CD4-positive, alpha-beta T cell treated with Interleukin-15 for 1 hour (primary cell): ENCODE measurements at places on chromosomes 5 and 9.

DNA sequence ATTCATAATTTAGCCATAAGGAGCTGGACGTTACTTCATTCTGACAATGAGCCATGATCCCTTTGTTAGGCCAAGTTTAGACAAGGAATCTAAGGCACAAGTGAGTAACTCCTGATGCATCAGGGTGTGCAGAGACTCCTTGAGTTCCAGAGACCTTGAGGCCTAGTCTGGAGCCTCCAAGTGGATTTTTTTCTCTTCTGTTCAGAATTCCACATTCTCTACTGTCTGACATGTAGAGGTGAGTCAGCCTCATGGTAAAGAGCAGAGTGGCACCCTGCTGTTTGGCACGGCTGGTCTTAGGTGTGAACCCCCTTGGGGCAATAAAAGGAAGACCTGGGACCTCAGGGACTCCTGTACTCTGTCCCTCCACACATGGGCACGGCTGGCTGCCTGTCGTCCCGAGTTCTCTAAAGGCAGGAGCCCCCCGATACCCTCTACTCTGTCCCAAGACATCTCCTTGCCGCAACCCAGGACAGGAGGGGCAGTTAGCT lies 22.0 kb upstream of the TGFBI start:
- no peak for DNase-seq

DNA sequence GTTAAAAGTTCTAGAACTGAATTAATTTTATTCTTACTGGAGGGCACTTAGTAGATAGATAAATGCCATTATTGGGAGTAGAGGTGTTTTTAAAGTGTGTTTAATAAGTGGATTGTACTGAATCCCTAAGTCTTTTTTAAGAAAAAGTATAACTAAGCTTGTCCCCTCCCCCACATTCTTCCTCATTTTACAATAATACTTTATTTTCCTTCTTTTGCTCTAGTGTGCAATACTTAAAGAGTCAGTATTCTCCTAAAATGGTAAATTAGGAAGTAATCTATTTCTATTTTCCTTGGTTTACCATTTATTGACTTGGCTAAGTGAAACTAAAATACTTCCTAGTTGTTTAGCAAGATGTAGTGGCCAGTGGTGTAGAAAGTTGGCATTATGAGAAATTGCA lies 11.6 kb downstream of the UBLCP1 start:
- DNase-seq: no peak

GRCh38 chr9:134419684-134420076 lies 93.4 kb downstream of the RXRA start:
- DNase-seq: no peak

DNA sequence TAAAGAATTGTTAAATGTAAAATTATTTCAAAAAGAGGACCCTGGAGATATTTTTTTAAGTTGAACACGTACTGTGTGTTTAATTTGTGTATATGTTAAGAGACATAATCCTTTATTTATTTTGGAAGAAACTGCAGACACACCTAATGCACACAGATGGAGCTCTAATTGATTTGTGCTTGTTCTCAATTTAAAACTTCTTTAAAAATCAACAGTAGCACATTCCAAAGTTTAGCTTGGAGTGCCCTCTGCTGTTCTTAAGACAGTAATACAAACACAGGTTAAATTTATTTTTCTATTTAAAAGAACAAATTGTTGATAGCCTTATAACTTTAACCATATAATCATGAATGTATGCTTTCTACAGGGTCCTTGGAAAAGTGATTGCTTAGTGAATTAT lies 277.6 kb upstream of the ADAMTS16 start:
- no peak for DNase-seq

GRCh38 chr9:136107155-136107952 lies 11.3 kb downstream of the TMEM250 start:
- DNase-seq: peak; percentile 47

GRCh38 chr5:42759456-42759855 lies 2.8 kb downstream of the CCDC152 start:
- DNase-seq: no peak

DNA sequence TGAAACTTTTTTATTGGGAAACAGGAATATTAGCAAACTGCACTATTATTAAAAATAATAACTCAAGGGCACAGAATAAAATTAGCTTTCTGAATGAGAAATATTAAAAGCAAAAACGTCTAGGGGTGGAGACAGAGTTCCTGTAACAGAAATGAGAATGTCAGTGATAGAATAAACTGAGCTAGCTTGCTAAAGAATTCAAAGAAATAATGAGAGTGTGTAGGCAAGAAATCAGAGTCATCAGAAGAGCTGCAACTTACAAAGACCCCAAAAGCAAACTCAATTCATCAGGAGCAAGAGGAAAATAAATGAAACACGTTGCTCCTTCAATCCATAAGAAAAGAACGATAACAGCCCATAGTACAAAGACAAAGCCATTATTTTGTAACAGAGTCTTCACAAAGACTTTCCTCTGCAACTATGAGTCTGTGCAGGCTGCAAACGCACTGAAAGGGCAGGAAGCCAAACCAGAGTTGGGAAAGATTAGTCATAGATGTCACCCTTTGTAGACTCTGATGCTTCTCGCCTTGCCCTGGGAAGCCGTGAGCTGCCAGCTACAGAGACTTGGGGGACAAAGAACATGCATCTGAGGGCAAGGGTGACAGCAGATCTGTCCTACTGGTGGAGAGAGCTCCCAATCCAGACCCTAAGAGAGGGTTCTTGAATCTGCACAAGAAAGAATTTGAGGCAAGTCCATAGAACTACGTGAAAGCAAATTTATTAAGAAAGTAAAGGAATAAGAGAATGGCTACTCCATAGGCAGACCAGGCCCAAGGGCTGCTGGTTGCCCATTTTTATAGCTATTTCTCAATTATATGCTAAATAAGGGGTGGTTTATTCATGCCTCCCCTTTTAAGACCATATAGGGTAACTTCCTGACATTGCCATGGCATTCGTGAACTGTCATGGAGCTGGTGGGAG lies 40.8 kb downstream of the SHC3 start:
- DNase-seq: no peak

DNA sequence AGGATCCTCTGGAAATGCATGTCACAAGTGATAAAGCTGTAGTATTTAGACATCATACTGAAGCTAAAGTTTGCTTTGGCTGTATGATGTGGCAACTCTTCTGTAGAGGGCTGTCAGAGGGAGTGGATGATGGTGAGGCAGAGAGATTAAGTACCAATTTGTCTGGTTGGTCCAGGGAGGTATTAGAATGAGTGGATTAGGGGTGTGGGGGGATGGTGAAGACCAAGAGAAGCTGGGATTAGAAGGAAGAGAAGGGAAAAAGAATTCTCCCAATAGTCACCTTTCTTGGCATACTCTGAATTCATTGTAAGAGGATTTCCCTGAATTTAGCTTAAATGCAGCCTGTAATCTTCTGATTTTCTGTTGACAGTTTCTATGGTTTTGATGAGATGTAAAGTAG lies 3.6 kb downstream of the PCDHAC2 start:
- no peak for DNase-seq

DNA sequence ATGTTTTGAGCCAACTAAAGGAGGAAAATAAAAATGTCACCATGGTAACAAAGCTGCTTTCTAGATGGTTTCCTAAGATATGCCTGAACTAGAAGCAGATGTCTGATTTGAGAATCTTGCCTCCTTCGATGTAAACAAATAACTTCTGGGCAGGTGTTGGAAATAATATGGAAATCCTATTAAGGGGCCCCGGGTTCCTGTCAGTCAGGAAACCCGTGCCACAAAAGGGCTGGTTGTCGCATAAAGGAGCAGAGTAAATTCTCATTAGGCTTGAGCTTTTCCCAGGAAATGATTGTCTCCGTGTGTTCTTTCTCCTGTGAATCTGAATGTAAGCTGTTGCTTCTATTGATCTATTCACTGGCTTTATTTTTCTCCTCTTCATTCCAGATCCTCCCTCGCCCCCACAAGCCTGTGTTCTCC lies 90.8 kb downstream of the TLE4 start:
- DNase-seq: no peak

- no peak for DNase-seq
These were observed 198.9 kb upstream of the SGCD start for GRCh38 chr5:156128026-156128425.

GRCh38 chr5:157113002-157113401 lies 4.2 kb upstream of the HAVCR2 start:
- peak; percentile 42 for DNase-seq

- DNase-seq: no peak
These were observed 1273.0 kb downstream of the EFNA5 start for GRCh38 chr5:106397700-106398099.

- no peak for DNase-seq
These were observed 19.0 kb downstream of the RICTOR start for GRCh38 chr5:39055027-39055767.

- no peak for DNase-seq
These were observed 376.9 kb downstream of the DTWD2 start for GRCh38 chr5:118611332-118611945.

DNA sequence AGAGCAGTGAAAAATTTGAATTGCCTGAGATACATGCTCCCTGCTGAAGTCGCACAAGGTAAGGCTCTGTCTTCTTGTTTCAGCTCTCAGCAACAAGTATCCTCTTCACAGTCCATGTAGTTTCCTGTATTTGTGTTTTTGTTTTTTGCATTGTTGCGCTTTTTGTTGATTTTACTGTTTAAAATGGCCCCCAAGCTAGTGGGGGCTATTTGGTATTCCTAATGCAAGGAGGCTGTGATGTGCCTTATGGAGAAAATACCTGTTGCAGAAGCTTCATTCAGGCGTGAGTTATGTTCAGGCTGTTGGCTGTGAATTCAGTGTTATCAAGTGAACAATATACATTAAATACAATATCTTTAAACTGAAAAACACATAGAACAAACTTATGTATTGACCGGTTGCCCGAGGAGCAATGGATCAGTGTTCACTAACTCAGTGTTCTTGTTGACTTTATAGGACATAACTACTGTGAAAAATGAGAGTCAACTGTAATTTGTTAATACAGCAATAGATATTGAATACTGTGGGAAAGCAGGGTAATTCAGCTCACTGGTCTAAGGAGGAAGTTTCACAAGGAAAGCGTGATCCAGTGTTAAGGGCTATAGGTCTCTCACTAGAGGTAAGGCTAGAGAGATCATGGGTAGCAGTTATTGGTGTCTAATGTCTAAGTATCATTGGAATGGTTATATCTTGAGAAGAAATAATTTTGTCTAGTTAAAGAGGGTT lies 150.5 kb downstream of the GCNT1 start:
- DNase-seq: no peak

- no peak for DNase-seq
These were observed 310.2 kb downstream of the ARRDC3 start for GRCh38 chr5:91072881-91073280.
